ENCODE measurements at places on chromosomes 7 and 10.

DNA sequence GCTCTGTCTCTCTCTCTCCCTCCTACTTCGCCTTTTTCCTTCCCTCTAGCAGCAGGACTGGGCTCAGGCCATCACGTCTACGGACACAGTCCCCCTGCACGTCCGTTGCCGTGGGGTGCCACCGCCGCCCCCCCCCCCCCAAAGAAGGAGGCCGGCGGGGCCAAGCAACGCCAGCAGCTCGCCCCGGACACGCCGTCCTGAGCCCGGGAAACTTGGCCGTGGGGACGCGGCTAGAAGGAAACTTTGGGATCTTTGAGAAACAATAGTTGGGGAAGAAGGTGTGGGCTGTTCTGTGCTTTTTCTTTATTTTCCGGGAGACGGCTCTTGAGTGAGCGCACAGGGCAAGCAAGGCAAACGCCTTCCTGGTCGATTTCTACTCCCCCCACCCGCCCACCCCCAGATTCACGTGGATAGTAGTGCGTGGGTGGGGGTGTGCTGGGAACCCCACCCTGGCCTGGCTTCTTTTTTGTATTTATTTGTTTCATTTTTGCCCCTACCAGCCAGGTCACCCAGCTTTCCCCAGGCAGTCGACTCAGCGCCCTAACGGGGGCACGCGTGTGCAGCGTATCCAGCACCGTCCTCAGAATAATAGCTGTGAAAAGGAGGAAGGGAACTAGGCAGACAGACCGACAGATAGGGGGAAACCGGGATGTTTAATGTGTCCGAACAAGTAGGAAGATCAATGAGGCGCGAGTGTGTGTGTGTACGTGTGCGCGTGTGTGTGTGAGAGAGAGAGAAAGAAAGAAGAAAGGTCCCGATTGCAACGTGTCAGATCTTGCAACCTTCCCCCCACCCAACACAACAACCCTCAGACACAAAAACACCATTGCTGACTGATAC is 1.4 kb downstream of the MXI1 start:
- ATAC-seq: peak; percentile 45

DNA sequence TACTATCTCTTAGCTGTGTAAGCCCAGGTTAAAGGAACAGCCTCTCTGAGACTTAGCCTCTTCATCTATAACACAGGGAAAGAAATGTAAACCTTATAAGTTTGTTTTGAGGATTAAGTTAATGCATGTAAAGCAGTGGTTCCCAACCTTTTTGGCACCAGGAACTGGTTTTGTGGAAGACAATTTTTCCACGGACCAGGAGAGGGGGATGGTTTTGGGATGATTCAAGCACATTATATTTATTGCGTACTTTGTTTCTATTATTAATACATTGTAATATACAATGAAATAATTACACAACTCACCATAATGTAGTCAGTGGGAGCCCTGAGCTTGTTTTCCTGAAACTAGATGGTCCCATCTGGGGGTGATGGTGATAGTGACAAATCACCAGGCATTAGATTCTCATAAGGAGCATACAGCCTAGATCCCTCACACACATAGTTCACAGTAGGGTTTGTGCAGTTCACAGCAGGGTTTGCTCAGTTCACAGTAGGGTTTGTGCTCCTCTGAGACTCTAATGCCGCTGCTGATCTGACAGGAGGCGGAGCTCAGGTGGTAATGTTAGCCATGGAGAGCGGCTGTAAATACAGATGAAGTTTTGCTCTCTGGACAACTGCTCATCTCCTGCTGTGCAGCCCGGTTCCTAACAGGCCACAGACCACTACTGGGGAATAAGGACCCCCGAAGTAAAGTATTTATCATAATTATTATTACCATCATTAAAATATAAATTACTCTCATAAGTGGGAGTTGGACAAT is 41.3 kb upstream of the ANK3 start:
- ATAC-seq: no peak

DNA sequence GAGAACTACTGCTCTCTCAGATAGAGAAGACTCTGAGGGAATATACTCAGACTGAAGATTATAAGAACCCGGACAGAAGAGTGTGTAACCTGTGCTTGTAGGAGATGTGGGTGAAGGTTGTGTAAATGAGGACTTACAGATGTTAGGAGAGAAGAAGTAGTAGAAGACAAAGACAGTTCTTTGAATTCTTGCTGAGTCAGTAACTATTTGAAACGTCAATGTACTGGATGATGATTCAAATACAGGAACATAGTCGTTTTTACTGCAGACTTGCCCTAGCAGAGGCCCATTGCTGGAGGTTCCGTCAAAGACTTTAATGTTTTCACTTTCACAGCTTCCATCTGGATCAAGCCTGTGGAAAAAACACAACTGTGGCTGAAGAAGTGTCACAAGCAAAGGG is 6.8 kb downstream of the CUZD1 start:
- no peak for ATAC-seq

DNA sequence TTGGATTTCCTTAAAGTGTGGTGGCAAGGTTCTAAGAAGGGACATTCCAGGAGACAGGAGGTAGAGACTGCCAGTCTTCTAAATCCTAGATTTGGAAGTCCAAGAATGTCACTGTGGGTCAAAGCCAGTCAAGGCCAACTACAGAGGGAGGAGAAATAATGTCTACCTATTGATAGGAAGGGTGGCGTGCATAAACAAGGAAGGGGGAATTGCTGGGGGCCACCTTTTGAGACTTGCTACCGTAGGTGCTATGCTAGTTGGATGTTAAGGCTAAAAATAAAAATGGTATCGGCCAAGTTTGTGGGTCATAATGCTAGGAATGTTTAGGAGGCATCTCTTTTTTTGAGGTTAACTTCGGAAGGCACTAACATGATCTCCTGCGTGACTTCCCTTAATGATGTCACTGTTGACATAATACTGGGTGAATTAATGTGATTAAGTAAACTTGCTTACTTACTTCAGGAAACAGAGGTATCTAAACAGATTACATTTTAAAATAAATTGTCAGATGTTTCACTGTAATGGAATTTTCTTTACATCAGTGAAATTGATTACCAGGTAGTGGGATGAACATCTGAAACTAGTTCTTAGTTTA is 4.8 kb downstream of the BTRC start:
- ATAC-seq: peak; percentile 3

- peak; percentile 80 for ATAC-seq
Measured at GRCh38 chr7:69871886-69872569, 273.8 kb downstream of the AUTS2 start.

DNA sequence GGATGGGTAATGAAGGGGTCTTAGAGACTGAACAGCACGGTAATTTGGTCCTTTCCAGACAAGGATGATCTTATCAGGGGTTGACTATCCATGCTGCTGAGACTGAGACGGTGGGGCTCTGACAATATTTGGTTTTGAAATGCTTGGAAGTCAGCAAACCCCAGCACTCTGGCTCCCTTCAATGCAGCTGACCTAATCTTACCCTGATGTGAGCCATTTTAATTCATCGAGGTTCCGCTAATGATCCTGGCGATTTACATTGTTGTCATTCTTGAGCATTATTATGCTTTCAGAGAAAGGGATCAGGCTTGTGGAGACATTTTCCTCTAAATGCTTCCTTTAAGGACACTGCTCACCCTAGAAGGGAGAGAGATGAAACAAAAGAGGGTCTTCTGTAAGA is 114.6 kb upstream of the BMPER start:
- no peak for ATAC-seq

DNA sequence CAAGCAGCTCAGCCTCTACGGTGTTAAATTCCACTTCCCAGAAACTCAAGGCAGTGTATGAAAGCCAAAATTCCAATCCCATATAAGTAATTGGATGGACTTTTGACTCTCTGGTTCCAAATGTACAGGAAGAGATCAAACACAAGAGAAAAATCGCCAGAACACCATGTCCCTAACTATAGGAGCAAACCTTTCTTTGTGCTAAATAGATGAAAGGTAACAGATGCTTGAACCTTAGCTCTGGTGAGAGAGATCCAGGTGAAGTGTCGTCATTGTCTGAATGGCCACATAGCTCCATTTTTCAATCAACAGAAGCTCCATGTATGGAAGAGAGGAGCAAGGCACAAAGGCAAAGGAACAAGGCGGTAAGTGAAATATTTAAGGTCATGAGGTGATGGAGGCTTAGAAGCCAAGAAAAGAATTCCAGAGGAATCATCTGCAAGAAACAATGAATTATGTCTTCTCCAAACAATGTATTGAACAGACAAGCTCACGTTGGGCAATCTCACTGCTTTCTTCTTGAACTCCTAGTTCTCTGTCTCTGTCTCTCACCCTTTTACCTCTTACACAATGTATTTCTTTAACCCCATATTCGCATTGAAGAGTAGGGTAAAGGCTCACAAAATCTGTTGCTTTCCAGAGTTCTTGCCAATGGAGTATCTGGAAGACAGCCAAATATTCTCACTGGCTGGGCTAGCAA is 585.1 kb downstream of the GATA3 start:
- ATAC-seq: no peak

- ATAC-seq: peak; percentile 85
Measured at GRCh38 chr10:70348228-70348850, 34.1 kb downstream of the LRRC20 start.

GRCh38 chr10:118870467-118871243 is 115.9 kb upstream of the CACUL1 start:
- ATAC-seq: peak; percentile 61

DNA sequence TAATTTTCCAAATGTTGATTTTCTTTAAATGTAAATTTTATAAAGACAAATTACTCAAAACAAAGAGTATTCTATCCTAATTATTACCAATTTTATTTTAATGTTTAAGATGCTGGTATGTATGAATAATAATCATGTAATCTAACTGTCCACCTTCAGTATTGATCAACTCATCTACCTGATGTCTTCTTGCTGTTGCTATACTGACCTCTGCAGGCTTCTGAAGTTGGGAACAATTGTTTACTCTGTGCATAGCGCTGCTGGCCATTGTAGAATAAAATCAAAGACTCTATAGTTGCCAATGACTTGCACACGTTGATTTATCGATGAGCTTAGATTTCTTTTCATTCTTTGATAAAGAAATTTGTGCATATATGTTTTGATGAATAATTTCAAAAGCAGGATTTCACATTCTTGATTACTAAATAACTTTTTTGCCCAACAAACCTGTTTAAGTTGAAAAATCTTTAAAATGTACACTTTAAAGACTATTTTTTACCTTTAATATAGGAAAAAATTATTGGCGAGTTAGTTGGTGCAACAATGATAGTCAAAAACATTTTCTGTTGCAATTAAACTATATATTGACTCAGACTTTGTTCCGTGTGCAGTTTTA is 282.3 kb downstream of the TFEC start:
- peak; percentile 69 for ATAC-seq

- no peak for ATAC-seq
Measured at GRCh38 chr7:28133872-28134271, 46.7 kb downstream of the JAZF1 start.

GRCh38 chr10:75407224-75407712 is 5.7 kb upstream of the ZNF503 start:
- ATAC-seq: no peak

GRCh38 chr10:99743841-99744240 is 11.8 kb downstream of the CUTC start:
- ATAC-seq: peak; percentile 15

DNA sequence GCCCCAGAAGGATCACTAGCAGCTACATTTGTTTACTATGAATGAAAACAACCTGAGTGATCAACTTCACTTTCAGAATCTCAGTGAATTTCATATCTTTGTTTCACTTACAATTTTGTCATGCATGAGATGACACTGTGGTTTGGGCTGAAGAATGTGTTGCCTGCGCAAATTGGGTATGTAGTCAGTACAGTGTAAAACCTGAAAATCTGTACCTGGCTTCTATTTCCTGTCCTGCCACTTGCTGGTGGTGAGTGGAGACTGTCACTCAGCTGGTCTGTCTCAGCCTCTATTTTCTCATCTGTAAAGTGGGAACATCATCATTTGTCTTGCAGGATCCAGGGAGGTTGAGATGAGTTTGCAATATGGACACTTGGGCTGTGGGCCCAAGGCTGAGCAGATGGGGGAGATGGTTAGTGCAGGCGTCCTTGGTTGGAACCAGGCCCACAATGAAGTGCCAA is 118.0 kb downstream of the WDFY4 start:
- no peak for ATAC-seq

DNA sequence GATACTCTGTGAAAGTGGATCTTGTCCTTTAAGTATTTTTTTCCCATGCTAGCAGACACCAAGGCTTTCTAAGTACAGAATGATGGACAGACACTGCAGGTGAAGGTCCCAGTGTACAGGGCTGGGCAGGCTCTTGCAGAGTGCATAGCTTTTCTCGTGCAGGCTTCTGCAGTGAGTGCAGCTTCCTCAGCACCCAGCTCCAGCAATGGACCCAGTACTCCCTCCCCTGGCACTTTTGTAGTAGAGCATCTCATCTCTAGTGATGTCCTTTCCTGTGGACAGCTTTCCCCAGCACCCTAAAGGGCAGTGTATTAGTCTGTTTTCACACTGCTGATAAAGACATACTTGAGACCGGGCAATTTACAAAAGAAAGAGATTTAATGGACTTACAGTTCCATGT is 104.3 kb downstream of the CUL2 start:
- peak; percentile 60 for ATAC-seq

DNA sequence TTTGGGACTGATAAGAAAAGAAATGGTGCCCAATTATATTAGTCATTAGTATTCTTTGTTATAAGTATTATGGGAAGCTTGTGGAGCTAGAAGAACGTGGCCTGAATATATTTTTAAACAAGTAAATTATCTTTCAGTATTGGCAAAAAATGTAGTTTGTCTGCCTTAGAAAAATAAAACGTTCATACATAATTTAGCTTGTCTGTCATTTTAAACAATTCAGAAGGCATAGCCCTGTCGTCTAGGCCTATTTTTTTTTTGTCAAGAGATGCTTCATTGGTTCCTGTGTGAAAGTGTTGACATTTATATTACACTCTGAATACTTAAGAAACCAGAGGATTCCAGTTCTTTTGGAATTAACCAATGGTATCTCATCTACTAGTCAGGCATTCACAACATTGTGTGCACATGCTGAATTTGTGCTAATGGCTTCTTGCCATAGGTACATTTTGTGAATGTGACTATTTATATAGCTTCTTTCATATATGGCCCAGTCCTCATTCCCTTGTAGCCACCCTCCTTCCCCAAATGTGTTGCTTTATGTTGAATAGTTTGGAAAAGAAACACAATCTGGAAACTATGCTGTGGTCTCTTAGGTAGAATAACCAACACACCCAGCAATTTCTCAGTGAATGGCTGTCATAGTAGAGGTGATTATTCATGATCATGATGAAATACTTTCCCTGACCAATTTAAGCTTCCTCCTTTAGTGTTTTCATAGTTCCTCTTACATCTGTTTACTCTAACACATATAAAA is 435.8 kb downstream of the EXOC4 start:
- no peak for ATAC-seq

GRCh38 chr10:14396411-14397048 is 65.8 kb upstream of the FRMD4A start:
- ATAC-seq: peak; percentile 72

DNA sequence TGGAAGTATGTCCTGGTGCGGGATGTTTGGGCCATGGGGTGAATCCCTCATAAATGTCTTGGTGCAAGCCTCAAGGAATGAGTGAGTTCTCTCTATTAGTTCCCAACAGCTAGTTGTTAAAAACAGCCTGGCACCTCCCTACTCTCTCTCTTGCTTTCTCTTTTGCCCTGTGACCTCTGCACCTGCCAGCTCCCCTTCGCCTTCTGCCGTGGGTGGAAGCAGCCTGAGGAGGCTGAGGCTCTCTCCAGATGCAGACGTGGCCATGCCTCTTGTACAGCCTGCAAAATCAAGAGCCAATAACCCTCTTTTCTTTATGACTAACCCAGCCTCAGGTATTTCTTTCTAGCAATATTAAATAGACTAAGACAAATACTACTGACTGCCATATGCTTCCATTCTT is 210.3 kb downstream of the POM121L12 start:
- ATAC-seq: no peak

- ATAC-seq: no peak
Measured at GRCh38 chr10:115026746-115027140, 66.4 kb upstream of the ATRNL1 start.

- no peak for ATAC-seq
Measured at GRCh38 chr10:74898201-74898976, 72.0 kb downstream of the KAT6B start.
